ENCODE measurements at places on chromosomes 12 and 14.

GRCh38 chr12:125049093-125049458 lies 16.2 kb upstream of the AACS start:
- DNase-seq = no peak

- no peak for DNase-seq
Observed at GRCh38 chr12:79326663-79327062, 364.1 kb downstream of the PAWR start.

- no peak for DNase-seq
Observed at GRCh38 chr14:28323366-28323765, 443.2 kb upstream of the FOXG1 start.

DNA sequence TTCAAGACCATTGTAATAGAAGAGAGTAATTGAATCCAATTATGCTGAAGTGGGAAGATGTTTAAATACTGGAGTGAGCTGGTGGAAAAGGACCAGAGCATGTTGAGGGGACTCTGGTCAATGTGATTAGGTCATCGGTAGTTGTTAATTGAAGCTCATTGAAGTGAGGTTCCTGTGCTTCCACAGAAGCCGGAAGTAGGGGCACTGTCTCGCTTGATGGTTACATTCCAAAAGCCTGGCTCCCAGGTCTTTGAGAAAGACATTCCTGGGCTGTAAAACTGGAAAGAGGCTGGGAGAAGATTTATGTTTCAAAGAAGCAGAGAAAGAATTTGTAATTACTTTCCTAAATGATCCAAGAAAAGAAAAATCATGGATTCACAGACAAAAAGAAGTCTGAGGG lies 12.3 kb upstream of the CLECL1 start:
- DNase-seq = no peak

- DNase-seq = no peak
Observed at GRCh38 chr12:62698701-62699101, 232.1 kb downstream of the MON2 start.

DNA sequence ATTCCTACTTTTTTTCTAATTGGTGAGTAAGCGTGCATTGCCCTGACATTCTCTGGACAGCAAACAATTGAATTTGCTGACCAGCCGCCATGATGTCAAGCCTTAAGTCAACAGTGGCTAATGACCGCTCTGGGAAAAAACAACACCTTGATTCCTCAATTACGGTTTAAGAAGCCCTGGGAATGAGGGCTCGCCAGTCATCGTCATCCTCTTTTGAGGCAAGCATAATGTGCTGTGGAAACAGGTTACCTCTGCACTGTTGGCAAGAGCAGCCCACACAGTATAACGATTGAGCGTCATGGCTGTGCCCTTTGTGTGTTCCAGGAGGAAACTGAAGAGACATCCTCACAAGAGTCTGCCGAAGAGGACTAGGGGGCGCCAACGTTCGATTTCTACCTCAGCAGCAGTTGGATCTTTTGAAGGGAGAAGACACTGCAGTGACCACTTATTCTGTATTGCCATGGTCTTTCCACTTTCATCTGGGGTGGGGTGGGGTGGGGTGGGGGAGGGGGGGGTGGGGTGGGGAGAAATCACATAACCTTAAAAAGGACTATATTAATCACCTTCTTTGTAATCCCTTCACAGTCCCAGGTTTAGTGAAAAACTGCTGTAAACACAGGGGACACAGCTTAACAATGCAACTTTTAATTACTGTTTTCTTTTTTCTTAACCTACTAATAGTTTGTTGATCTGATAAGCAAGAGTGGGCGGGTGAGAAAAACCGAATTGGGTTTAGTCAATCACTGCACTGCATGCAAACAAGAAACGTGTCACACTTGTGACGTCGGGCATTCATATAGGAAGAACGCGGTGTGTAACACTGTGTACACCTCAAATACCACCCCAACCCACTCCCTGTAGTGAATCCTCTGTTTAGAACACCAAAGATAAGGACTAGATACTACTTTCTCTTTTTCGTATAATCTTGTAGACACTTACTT lies 138.9 kb downstream of the HMGA2 start:
- DNase-seq = peak; percentile 7

GRCh38 chr14:32675433-32675832 lies 263.2 kb upstream of the NPAS3 start:
- DNase-seq = no peak

GRCh38 chr12:78584695-78585094 lies 279.9 kb upstream of the SYT1 start:
- DNase-seq = no peak

- no peak for DNase-seq
Observed at GRCh38 chr12:68998041-68998440, 65.1 kb upstream of the CPM start.

DNA sequence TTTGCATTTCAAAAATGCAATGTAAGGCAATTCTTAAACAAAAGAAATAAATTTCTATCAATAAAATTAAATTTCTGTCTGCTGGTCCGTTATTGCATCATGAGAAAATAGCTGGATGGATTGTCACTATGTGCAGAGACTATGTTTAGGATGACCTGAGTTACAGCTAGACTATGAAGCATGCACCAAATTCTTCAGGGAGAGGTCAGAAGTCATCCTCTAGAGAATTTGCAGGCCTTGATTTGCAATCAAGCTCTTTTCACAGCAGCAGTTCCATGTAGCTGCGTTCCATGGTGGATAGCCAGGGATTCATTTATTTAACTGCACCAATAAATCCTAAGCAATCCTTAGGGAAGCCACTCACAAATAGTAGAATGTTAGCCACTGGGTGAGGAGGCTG lies 253.7 kb downstream of the MSRB3 start:
- DNase-seq = no peak

DNA sequence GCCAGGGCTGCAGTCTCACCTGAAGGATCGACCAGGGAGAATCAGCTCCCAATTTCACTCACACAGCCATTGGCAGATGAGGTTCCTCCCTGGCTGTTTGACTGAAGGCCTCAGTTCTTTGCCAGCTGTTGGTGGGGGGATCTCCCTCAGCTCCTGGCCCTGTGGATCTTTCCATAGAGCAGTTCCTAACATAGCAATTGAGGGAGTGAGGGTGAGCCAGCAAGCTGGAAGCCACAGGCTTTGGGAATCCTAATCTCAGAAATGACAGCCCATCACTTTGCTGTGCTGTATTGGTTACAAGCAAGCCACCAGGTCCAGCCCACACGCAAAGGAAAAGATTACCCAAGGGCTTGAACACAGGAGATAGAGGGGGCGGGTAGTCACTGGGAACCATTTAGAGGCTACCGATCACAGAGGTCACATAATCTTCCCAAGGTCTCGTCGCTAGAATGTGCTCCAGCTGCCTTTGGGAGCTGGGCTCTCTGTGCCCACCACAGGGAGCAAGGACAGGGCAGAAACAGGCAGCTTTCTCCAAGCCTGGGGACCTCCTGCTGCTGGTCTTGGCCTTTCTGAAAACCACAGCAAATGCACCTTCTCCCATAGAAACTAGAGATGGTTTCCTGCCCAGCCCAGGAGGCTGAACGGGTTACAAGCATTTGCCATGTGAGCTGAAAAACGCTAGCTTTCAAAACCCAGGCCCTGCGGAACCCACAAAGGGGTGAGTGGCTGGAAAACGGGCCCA lies 4.6 kb upstream of the OTUB2 start:
- peak; percentile 69 for DNase-seq

GRCh38 chr12:124650912-124651311 lies 83.5 kb upstream of the NCOR2 start:
- no peak for DNase-seq

DNA sequence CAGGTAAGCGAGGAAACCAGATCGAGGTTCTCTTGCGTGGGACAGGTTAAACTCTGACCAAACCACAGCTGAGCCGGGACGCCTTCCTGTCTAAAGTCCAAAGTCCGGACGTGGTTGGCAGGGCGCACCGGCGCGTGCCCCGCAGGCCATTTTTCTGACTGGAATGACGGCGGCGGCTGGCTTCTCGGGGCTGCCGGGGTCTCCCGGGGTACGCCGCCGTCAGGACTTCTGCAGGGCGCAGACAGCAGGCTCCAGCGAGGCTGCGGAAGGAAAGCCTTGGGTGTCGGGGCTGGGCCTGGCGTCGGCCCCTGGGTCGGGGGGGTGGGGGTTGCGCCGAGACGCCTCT lies 32.8 kb downstream of the MIA2 start:
- DNase-seq = peak; percentile 48

DNA sequence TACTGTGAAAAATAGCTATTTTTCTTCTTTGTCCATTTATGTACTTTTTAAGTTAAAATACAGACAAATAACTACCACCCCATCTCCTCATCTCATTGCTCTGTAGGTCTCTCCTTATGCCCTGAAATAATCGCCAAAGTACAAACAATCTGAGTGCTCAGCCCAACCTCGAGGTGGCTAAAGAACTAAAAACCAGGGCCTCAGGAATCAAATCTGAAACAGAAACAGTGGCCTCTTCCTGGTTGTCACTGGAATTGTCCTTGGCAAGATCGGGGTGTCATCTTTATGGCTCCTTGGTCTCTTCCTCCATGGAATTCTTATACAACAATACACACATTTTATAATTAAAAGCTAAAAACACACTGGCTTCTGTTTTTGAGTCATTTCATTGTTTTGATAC lies 182.4 kb downstream of the ASCL1 start:
- DNase-seq = no peak

DNA sequence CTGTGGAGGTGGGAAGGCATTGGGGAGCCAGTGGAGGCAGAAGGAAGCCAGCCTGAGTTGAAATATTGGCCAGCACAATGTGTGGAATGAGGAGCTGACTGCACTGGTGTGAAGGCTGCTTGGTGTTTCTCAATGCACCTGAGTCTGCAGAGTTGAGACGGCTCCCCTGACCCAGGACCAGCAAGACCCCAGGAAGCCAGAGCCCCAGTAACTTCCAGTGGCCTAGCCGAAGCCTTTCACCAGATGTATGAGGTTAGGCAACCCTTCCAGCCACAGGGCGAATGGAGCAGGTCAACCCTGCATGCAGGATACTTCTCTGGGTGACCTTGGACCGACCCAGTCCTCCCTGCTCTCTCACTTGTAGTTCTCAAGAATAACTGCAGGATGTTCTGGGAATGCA lies 12.9 kb upstream of the KRT73 start:
- DNase-seq = no peak

GRCh38 chr12:93819050-93819491 lies 141.9 kb downstream of the CRADD start:
- no peak for DNase-seq

DNA sequence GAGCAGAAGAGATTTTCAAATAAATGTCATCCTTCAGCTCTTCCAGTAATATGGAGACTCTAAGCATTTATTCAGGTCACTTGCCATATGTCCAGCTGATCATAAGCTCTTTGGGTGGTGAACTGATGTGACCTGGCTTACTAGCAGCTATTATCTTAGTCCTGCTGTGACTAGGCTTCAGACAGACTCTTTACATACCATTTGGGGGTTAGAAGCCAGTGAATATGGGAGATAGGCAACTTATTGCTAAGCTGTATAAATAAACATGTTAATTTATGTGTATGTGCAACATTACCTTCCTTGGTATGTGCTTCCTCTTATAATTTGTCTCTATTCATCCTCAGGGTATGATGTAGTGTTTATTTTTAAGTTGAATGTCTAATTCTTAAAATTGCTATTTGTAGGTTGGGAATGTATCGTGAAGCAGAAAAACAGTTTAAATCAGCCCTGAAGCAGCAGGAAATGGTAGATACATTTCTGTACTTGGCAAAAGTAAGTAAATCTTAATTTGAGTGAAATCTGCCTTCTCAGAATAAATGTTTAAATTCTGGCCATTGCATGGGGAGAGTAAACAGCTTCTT lies 32.4 kb downstream of the TTC8 start:
- DNase-seq = no peak

GRCh38 chr14:33786091-33786825 lies 164.6 kb downstream of the EGLN3 start:
- DNase-seq = no peak

GRCh38 chr12:132249689-132250478 lies 79.5 kb downstream of the GALNT9 start:
- DNase-seq = no peak

DNA sequence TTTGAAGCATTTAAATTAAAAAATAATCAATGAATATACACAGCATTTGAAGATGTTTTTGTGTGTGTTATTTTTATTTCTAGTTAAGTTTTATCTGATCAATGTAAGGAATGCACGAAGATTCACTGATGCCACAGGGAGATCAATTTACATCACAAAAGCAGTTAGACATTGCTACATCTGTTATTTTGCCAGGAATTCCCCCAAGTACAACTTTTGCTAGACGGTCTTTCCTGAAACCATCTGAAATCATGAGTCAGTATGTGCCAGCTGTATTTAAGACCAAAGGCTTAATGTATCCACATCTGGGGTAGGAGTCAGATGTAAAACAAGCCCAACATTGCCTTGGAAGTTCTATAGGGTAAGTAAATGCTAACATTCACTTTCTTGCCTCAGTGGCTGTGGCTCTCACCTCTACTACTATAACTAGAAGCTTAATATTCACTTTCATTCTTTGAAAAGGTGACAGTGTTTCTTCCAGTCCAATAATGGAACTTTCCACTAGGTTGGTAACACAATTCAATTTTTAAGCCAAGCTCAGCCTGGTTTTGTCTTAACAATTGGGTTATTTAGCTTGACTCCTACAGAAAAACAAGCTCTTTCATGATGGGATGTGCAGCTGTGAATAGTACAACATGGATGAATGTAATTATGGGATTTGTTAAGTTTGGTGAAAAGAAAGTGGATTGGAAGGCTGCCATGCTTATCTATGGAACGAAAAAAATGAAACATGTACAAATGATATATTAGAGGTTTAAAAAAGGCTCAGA lies 385.4 kb upstream of the TMEM132C start:
- no peak for DNase-seq

DNA sequence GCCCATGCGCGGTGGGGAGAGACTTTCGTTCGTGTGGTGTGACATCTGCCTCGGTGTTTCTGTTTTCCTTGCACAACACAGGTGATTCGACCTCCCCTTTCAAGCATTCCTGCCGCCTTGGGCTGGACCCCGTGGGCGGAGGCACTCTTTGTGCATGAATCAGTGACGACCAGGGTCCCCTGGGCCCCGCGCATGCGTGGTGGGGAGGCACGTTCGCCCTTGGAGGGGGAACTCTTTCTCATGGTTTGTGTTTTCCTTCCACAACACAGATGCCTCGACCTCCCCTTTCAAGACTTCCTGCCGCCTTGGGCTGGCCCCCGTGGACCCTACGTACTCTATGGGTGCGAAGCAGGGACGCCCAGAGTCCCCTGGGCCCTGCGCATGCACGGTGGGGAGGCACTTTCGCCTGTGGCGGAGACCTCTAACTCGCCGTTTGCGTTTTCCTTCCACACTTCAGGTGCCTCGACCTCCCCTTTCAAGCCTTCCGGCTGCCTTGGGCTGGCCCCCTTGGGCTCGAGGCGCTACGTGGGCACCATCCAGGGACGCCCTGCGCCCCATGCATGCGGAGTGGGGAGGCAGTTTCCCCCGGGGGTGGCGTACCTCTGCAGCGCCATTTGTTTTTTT lies 340.9 kb downstream of the ALG10 start:
- no peak for DNase-seq

GRCh38 chr12:79426121-79426520 lies 264.6 kb downstream of the PAWR start:
- no peak for DNase-seq

GRCh38 chr12:114444422-114445279 lies 38.7 kb upstream of the TBX5 start:
- DNase-seq = no peak

- DNase-seq = no peak
Observed at GRCh38 chr14:95320955-95321600, 1.4 kb upstream of the CLMN start.

GRCh38 chr12:20000229-20000849 lies 368.0 kb upstream of the PDE3A start:
- no peak for DNase-seq

Measured in activated CD4-positive, alpha-beta T cell treated with anti-CD3 and anti-CD28 coated beads, Interleukin-10, Interleukin-2, amounts not matched to agents 100 ng/mL and 50 ng/mL, durations not matched to agents 16 hours and 8 hours (primary cell).